ENCODE measurements at places on chromosomes 11 and 22.

- no peaks in the 10 kb centered on the region for H3K27me3 ChIP-seq
- no peak for DNase-seq
- H3K36me3 ChIP-seq = no peaks in the 10 kb centered on the region
- H3K4me3 ChIP-seq = no peak overlapping the region
These were observed 24.8 kb downstream of the TMPRSS5 start for GRCh38 chr11:113681282-113681681.

DNA sequence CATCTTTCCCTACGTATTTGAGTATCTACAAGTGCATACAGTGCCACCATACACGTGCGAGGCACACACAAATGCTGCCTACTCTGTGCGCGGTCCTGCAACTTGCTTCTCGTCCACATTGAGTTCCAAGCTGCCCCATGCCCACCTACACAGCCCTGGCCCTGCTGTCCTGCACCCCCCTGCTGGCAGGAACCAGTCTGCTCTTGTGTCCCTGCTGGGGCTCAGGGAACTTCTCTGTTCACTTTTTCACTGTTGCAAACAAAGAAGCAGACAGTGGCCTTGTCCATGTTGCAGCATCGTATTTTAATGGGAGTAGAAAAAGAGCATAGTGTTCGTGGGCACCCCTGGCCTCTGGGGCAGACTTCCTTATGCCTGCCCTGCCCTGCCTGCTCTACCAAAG, 14.0 kb downstream of the CPT1A start:
- no peak overlapping the region for H3K4me3 ChIP-seq
- no peak overlapping the region for H3K27ac ChIP-seq
- DNase-seq = no peak
- no peaks in the 10 kb centered on the region for H3K27me3 ChIP-seq

DNA sequence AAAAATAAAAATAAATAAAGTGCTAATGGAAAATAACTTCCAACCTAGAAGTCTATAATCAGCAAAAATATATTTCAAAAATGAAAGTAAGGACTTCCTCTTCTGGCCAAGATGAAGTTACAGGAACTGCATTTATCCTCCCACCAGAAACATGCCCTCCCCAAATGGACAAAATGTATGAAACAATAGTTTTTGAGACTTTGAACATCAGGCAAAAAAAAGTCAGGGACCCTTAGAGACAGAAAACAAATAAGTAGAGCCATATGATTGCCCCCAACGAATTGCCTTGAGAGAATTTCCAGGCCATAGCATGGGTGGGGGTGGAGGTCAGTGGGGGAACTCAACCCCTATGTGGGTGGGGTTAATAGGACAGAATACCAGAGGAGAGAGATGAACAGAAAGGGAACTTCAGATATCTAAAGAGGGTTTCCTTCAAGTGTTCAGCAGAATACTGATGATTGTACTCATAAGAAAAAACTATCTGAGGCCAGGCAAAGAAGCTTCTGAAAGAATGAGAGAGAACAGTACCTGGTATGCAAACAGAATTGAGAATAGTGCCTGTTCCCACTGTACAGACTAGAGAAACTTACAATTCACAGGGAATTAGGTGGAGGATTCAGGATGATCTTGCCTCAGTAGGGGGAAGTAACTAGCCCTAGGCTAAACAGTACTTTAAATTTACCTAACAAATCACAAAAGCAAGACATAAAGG, 26.6 kb upstream of the IL10RA start:
- DNase-seq = no peak
- H3K27ac ChIP-seq = no peak overlapping the region
- H3K27me3 ChIP-seq = no peaks in the 10 kb centered on the region
- H3K36me3 ChIP-seq = no peaks in the 10 kb centered on the region

DNA sequence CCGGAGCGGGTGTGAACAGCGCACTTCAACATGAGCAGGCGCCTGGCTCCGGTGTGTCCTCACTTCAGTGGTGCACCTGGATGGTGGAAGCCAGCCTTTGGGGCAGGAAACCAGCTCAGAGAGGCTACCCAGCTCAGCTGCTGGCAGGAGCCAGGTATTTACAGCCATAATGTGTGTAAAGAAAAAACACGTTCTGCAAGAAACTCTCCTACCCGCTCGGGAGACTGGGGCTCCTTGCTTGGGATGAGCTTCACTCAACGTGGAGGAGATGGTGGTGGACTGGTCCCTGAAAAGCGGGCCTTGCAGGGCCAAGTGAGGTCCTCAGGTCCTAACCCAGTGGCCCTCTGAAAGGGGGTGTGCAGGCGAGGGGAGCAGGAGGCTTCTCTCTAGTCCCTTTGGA, 7.5 kb downstream of the MCAM start:
- H3K4me1 ChIP-seq = no peaks in the 10 kb centered on the region
- H3K27ac ChIP-seq = no peak overlapping the region
- no peaks in the 10 kb centered on the region for H3K27me3 ChIP-seq
- DNase-seq = no peak

DNA sequence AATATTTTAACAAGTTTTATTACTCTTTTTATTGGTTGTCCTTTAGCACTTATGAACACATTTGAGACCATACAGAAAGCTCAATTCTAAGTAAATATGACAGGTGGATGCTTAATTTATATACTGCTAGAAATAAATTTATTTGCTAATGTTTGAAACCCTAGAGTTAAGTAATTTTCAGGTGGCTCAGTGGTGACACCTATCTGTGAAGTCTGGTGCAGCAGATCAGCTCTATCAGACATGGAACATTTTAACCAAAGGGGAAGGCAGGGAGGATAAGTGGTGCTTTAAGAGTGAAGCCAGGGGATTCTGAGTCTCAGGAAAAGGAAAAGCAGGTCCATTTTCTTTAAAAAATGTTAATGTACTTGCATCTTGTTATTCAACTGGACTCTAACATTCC, 175.8 kb downstream of the DSCAML1 start:
- no peaks in the 10 kb centered on the region for H3K27me3 ChIP-seq
- no peak overlapping the region for H3K4me3 ChIP-seq
- H3K4me1 ChIP-seq = no peaks in the 10 kb centered on the region
- H3K27ac ChIP-seq = no peak overlapping the region

DNA sequence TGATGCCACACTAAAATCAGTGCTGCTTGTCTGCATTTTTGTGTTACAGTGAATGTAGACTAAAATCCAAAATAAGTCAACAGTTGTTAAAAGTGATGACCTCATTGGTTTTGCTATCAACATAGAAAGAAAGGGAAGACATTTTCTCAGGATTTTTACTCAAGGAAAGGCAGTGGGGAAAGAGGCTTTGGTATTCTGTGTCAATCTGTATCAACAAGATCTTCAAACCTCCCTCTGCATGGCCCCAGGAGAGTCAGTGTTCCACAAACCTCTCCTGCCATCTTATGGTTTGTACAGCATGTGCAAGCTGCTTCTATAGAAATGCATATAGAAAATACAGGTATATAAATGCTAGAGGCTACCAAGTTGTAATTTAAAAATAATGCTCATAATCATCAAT, 13.8 kb upstream of the OR51M1 start:
- H3K27ac ChIP-seq = no peak overlapping the region
- H3K4me3 ChIP-seq = no peak overlapping the region
- H3K36me3 ChIP-seq = no peaks in the 10 kb centered on the region
- no peaks in the 10 kb centered on the region for H3K27me3 ChIP-seq

GRCh38 chr11:116328391-116328790, 444.4 kb downstream of the BUD13 start:
- DNase-seq = no peak
- H3K27me3 ChIP-seq = no peaks in the 10 kb centered on the region
- no peak overlapping the region for H3K4me3 ChIP-seq
- H3K36me3 ChIP-seq = no peaks in the 10 kb centered on the region

GRCh38 chr11:40161854-40162410, 1297.5 kb downstream of the LRRC4C start:
- no peaks in the 10 kb centered on the region for H3K36me3 ChIP-seq
- peaks cover 2% of the 10 kb centered on the region for H3K4me1 ChIP-seq
- no peak for DNase-seq
- no peak overlapping the region for H3K4me3 ChIP-seq

DNA sequence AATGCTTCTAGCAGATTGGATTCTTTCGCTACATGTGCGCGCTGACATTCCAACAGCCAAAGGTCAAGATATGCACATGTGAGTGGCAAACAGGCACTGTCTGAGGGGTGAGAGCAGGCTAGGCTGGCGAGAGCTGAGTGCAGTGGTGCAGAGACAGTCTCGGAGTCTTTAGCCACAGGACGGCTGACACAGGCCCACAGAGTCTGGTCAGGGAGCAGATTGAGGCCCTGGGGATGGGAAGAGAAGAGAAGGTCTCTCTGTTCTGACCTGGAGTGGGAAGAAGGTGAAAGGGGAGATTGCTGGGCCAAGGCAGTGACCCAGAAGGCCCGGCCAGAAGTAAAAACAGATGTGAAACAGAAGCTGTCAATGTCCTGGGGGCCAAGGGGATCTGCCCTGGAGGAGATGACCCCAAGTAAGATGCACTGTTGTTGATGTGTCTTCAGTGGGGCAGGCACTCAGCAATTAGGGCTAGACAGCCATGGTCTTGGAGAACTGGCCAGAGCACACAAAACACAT, 197.8 kb downstream of the ETS1 start:
- no peaks in the 10 kb centered on the region for H3K27me3 ChIP-seq
- H3K27ac ChIP-seq = no peak overlapping the region
- H3K36me3 ChIP-seq = no peaks in the 10 kb centered on the region
- no peak overlapping the region for H3K4me3 ChIP-seq

GRCh38 chr11:24900514-24900913, 403.7 kb downstream of the LUZP2 start:
- no peak overlapping the region for H3K4me3 ChIP-seq
- H3K27ac ChIP-seq = no peak overlapping the region
- no peaks in the 10 kb centered on the region for H3K36me3 ChIP-seq
- no peak for DNase-seq
- H3K4me1 ChIP-seq = no peaks in the 10 kb centered on the region
- H3K27me3 ChIP-seq = no peaks in the 10 kb centered on the region

GRCh38 chr11:12784987-12785386, 110.8 kb downstream of the TEAD1 start:
- no peaks in the 10 kb centered on the region for H3K36me3 ChIP-seq
- H3K27ac ChIP-seq = no peak overlapping the region
- H3K27me3 ChIP-seq = no peaks in the 10 kb centered on the region

DNA sequence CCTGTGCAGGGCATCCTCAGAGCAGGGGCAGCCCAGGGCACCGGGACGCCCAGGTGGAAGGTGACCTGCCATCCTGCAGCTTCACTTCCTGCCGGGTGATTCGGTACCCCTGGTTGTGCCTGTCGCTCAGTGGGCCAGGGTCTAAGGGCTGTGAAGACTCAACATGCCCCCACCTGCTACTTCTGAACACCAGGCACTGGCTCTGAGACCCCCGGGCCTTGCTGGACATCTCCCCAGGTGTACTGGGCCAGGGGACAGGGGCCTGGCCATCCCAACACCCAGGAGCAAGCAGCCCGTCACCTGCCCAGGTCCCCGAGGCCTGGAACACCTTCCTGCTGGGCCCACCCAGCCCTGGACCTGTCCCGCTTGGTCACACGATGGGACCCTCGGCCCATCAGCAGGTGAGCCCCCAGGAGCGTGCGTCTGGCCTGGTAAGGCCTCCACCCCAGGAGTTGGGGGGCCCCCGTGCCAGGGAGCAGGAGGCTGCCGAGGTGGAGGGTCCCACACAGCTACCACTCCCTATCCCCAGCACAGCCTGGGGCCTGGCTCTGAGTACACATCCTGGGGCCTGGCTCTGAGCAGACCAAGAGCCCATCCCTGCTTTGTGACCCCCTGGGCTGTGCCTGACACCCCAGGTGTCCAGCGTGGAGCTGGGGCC, 3.9 kb upstream of the MUC5B start:
- no peaks in the 10 kb centered on the region for H3K36me3 ChIP-seq
- H3K27me3 ChIP-seq = no peaks in the 10 kb centered on the region
- DNase-seq = peak; percentile 42
- H3K27ac ChIP-seq = no peak overlapping the region
- H3K4me3 ChIP-seq = no peak overlapping the region

GRCh38 chr11:121359591-121359990, 67.0 kb downstream of the SC5D start:
- DNase-seq = no peak
- no peaks in the 10 kb centered on the region for H3K4me1 ChIP-seq
- H3K27me3 ChIP-seq = no peaks in the 10 kb centered on the region
- no peak overlapping the region for H3K27ac ChIP-seq

GRCh38 chr11:12137938-12138731, 27.7 kb downstream of the MICAL2 start:
- no peaks in the 10 kb centered on the region for H3K36me3 ChIP-seq
- no peaks in the 10 kb centered on the region for H3K27me3 ChIP-seq
- DNase-seq = peak; percentile 82
- no peak overlapping the region for H3K4me3 ChIP-seq
- peak overlapping the region; percentile 91 for H3K27ac ChIP-seq
